ENCODE measurements at places on chromosomes 4 and X.
A peak's percentile ranks its signal among the peaks of the same experiment; 100 is the strongest.

DNA sequence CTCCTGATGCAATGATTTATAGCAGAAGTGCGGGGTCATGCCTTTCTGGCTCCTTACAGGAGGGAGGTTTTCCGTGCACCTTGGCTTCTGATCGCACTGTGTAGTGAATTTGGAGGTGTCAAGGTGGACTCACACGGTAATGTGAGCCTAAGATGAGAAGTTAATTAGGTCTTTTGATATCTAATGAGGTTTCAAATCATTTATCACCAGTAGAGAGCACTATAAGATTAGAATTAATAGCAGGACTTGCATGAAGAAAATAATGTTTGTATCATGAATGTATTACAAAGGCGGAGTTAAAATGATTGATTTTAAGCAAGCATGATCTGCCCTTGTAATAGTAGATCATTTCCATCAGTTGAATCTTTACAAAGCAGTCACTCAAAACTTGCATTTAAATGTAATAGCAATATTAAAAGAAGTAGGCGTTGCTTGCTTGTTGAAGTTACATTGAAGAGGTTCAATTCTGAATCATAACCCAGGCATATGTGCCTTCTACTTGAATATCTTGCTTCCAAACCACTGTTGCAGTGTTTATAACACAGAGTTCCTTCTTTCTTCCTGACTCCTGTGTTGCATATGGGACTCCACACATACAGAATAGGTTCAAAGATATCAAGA is 152.1 kb downstream of the FMR1NB start:
- no peak for DNase-seq

- no peak for DNase-seq
Measured at GRCh38 chrX:118383120-118383519, 37.2 kb downstream of the WDR44 start.

GRCh38 chr4:1728061-1728980 is 7.0 kb downstream of the TACC3 start:
- DNase-seq = no peak

- no peak for DNase-seq
Measured at GRCh38 chr4:55650483-55650882, 14.4 kb upstream of the NMU start.

- DNase-seq = no peak
Measured at GRCh38 chrX:115013705-115014104, 3.7 kb downstream of the IL13RA2 start.

- DNase-seq = no peak
Measured at GRCh38 chrX:70470850-70471289, 26.2 kb downstream of the DLG3 start.

DNA sequence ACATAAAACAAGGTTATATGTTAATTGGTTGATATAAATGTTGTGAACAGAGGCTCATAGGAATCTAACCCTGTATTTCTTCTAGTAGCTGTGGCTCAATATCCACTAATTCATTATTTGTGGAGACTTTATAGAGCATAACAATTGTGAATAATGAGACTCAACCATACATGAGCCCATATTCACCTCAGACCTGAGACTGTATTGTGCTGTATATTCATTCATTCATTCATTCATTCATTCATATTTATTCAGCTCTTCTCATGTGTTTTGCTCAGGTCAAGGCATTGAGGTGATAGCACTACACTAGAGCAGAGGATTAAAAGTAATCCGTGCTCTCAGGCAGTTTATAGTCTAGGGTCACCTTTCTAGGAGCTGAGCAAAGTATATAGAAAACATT is 24.5 kb upstream of the ANXA3 start:
- no peak for DNase-seq

DNA sequence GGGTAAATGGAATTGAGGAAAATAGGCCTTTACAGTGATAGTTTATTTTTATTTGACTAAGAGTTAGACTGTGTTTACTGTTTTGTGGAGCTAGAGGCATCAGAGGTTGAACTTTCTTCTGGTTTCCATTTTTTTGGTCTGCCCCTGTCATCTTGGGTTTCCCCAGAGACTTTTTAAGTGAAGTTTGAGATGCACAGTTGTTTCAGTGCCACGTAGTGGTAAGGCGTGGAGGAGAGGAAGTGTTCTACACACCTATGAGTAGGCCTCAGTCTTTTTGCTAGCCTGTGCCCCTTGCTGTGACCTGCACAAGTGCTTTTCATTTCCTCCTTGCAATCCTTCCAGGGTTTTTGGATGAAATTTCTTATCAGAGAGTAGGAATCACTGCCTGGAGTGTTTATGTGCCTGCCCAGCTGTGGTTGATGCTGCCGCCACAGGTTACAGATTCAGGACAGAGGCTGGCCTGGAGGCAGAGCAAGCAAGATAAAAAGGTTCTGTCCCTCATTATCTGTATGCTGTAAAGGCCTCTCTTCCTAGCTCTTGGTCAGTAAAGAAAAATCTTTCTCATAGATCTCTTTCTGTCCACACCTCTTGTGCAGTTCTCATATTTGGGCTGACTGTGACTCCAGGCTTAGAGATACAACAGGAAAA is 12.5 kb upstream of the HSFX4 start:
- DNase-seq = no peak

DNA sequence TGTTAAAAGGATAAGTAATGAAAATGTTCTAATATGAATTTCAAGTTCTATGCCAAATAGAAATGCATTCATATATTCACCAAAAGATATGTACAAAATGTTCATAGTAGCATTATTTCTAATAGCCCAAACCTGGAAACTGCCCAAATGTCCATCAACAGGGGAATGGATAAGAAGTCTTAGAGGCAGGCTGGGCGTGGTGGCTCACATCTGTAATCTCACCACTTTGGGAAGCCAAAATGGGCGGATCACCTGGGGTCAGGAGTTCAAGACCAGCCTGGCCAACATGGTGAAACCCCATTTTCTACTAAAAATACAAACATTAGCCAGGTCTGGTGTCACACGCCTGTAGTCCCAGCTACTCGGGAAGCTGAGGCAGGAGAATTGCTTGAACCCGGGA is 2.3 kb upstream of the HPRT1 start:
- no peak for DNase-seq

DNA sequence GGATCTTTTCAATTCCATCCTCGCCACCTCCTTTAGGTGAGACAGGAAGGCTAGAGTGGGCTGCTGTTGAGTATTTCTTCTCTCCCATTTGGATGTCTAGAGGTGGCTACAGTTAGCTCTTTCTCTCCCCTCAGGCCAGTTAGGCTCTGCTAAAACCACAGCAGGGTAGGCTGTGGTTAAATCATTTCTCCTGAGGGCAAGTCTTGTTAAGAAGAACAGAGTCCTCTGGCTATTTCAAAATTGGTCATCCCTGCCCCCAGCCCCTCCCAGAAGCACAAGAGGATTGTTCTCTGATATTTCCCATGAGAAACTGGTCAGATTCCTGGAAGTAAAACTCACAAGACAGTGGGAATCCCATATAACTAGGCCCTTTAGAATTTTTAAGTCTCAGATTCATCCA is 1359.5 kb downstream of the TECRL start:
- DNase-seq = no peak

GRCh38 chr4:147103403-147103946 is 157.8 kb upstream of the TTC29 start:
- peak; percentile 99 for DNase-seq

DNA sequence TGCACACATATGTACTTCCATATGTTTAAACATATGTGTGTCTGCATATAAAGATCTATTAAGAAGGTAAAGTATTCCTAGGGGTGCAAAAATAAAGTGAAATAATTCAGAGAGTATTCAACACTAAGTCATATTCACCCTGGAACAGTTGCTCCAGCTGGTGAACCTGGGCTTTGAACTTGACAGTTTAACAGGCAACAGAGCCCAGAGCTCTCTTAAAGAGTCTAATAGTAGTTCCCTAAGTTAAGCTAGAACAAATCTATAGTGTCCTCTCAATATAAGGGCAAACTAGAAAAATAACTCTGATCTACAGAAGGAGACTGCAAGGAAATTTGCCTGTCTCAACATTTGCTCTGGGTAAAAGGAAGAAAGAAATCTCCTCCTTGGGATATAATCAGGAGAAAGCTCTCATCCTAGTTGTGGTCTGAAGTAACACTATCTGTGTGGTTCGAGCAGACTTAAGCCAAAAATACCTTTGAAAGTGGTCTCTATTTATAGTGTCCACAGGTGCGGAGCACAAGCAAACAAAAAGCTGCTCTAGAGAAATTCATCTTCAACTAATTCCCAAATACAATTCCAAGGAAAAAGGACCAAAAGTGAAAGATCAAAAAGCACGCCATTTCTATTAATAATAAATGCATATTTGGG is 29.9 kb downstream of the VEGFC start:
- DNase-seq = no peak
